Left renal pelvis (tissue), 4 donors: ENCODE measurements at places on chromosomes 2 and 18.

DNA sequence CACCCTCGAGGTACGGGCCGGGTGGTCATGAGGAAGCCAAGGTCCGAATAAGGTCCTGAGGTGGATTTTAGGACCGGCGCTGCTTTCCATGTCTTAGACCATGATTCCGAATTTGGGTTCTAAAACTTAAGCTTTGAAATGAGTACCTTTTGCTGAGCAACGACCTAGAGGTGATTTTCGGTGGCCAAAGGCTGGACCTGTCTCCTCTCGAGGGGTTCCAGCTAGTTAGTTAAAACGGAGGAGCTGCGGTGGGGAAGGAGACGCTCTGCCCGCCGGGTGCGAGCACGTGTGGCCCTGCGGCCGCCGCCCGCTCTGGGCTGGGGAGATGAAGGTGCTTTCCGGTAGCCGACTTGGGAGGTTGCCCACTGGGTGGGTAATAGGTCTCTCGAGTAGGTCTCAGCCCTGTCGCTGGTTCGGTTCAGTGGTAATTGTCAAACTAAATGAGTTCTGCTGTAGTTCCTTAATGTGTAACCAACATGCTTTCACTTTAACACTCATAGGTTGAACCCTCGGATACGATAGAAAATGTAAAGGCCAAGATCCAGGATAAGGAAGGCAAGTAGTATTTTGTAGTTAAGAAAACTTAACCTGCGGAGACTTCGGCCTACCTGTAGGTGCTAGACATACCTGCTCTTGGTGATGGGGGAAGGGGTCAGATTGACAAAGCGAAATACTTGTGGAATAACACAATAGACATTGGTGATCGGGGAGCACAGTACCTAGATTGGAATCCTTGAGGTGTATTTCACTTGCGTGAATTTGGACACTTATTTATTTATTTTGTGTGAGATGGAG lies 572 bp downstream of the RPS27A start:
- DNase-seq: no peak

DNA sequence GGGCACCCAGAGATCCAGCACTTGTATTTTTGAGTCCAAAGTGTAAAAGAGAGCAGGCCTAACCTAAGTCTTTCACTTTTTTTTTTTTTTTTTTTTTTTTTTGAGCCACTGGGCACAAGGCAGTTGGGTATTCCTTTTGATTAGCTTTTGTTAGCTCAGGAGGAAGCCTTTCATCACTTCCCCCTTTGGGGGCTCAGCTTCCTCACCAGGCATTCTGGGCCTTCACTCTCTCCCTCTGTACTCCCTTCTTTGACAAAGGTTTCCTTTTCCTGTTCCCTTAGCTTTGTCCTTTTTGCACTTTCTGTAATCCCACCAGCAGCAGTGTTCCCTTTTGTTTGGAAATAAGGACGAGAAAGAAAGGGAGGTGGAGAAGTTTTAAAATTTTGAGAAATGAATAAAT lies 88.2 kb downstream of the PKP4 start:
- no peak for DNase-seq

- DNase-seq: no peak
Observed at GRCh38 chr2:177611310-177611886, 218.8 kb downstream of the AGPS start.

DNA sequence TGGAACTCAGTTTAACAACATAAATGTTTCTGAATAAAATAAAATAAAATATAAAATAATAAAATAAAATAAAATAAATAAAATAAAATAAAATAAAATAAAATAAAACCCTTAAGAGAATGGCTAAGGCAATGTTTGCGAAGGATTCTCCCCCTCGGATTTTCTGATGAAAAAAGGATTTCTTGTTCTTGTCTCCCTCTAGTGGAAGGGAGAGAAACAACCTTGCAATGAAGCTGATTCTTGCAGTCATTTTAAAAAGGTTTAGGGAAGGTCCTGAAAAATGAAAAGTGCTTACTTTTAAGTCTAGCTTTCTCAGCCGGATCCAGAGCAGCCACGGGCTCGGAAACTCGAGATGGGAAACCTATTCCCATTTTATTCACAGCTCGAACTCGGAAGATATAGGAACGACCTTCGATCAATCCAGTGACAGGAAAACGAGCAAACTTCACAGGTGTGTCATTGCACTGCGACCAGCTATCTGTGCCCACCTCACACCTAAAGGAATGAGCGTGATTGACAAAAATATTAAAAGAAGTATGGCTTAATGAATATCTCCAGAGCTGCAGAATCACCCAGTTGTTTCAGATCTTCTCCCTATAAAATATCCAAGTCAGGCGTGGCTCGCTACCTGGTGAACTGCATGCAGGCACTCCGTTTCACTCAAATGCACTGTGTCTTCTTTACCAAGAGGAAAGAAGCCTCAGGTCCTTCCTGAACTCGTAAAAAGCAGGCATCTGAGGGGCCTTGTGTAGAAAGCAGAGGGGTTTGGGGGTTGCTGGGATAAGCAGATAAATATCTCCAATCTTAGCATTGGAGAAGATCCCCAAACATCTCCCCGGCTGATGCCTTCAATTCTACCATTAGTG lies 68.1 kb downstream of the MYOM1 start:
- no peak for DNase-seq

DNA sequence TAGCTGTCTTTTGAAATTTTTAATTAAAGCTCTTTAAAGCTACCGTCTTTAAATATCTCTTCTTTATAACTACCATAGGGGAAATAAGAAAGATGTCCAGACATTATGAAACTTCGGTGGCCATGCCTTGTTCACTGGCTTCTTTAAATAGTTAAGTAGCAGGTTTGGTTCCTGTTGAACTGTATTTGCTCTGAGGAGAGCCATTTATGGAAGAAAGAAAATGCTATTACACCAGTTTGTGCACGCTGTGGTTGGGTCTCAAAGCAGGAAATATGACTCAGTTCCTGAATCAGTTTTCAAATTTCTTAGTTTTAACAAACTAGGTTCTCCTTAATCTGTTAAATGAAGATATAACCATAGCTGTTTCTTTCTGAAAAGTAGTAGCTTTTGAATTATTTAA lies 12.2 kb downstream of the ARPC2 start:
- no peak for DNase-seq

GRCh38 chr18:69599377-69599776 lies 198.7 kb downstream of the DOK6 start:
- DNase-seq: no peak

DNA sequence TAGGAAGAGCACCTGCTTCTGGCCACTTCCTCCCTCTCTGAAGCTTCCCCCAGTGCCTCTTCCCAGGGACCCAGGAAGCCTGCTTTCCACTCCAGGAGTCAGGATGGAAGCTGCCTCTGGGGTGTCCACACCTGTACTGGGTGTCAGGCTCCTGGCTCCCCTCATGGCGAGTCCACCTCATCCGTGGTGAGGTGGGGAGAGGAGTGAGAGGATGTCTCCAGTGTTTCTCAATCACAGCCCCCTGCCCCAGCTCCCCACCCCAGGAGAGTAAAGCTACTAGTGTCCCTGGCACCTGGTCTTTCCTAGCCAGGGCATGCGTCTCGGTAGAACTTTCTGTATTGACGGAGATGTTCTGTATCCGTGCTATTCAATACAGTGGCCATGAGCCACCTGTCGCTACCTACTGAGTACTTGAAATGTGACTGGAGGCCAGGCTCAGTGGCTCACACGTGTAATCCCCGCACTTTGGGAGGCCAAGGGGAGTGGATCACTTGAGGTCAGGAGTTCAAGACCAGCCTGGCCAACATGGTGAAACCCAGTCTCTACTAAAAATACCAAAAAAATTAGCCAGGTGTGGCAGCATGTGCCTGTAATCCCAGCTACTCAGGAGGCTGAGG lies 171.2 kb upstream of the HAAO start:
- no peak for DNase-seq

DNA sequence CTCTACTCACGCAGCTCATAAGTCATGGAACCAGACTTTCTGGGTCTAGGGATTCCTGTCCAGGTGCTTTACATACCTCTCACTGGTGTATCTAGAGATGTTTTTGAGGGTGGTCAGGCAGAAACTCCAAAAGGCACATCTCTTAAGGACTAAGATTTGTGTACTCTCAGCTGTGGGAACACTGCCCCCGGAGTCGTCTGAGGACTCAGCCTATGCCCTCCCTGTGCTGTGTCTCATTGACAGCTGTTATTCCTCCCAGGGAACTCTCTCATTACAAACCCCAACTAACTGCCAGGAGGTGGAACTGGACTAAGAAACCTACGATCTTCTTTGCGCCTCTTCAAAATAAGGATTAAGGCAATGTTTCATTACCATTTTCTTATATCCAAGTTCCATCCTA lies 293.9 kb upstream of the DLGAP1 start:
- DNase-seq: no peak

DNA sequence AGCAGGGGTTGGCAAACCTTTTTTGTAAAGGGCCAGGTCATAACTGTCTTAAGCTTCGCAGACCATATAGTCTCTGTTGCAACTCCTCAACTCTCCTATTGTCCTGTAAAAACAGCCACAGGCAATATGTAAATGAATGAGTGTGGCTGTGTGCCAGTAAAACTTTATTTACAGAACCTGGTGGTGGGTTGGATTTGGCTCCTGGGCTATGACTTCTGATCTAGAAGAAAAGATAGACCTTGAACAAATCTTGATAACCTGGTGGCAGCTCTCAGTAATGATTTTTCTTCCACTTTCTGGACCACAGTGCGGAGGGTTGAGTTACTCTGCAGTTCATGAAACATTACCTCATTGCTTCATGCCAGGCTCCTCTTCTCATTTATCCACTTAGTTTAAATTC lies 139.3 kb downstream of the MYCN start:
- DNase-seq: no peak

GRCh38 chr2:187078297-187078696 lies 229.3 kb upstream of the ZSWIM2 start:
- DNase-seq: no peak

DNA sequence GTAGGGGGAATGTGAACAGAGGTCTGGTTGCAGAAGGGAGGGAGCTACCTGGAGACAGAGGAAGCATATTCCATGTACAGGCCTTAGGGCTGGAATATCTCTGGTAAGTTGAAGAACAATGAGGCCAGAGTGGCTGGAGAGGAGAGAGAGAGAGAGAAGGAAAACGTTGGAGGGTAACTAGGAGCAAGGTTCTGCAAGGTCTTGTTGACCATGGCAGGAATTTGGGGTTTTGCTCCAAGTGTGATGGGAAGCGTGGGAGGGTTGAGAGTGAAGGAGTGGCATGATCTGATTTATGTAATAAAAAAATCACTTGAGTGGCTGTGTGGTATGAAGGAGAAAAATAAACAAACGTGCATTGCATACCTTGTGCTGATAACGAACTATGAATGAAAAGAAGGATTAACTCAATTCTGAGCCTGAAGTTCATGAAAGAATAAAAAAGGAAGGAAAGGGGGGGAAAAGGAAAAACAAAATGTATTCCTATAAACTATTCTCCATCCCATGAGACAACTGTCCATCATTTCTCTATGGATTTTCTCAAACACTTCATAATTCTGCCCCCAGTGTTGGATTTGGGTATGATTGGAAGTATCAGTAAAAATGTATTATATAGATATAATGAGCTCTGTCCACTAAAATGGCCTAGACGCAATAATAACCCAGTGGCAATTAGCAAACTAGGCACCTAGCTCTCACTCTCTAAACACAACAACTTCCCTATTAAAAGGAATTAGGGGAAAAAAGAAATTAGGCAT lies 59.7 kb upstream of the PMAIP1 start:
- DNase-seq: no peak

- DNase-seq: no peak
Observed at GRCh38 chr2:226796012-226796839, 3.4 kb downstream of the IRS1 start.

GRCh38 chr2:179253226-179253625 lies 11.4 kb downstream of the SESTD1 start:
- DNase-seq: no peak

- DNase-seq: no peak
Observed at GRCh38 chr2:18047896-18048657, 169.6 kb downstream of the KCNS3 start.

- no peak for DNase-seq
Observed at GRCh38 chr2:235903782-235904584, 264.2 kb downstream of the GBX2 start.

DNA sequence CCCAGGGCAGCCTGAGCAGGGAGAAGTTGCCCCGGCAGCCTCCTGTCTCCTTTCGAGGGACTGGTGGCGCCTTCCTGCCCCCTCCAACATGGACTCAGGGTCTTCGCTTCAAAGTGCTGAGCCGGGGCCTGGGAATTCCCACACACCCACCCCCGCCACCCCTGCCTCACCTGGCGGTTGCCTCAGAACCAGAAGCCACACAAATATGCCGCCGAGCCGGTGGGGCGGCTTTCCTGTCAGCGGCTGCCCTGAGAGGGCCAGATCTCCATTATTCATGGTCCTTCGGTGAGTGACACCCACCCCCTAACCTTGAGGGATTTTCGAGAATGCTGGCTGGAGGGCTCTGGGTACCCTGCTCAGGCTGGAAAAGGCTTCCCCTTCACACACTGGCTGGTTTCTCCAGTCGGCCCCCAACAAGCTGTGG lies 71.7 kb downstream of the SMAD7 start:
- no peak for DNase-seq

GRCh38 chr18:22293417-22293816 lies 124.0 kb downstream of the GATA6 start:
- DNase-seq: no peak

DNA sequence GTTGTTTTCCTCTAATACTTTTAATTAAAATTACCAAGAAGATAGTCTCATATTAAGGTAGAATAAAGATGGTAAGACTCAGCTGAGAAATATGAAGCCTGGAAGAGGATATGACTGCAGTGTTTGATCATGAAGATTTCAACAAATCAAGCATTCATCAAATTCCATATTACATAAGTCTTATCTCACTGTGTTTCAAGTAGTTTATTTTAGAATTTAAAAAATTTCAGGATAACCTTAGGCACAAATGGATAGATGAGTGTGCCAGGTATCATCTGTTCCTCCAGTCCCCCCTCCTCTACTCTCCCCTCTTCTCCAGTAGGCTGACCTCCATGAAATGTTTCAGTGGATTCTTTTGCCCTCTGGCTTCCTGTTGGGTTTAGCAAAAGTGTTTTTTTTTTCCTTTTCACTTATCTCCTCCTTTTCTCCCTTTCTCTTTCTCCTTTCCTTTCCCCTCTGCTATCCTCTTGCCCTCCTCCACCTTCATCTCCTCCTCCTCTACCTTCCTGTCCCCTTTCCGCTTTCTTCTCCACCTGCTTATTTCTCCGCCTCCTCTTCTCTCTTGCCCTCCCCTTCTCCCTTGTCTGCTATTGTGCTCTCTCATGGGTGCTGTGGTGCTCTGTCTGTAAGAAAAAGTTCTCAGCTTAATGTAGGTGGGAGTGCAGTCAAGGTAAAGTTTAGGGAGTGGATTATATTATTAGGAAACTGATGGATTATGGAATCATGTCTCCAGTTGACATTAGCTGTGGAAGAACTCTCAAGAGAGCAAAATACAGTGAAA lies 72.8 kb downstream of the ABI2 start:
- no peak for DNase-seq

- no peak for DNase-seq
Observed at GRCh38 chr2:51711766-51712165, 679.8 kb upstream of the NRXN1 start.

DNA sequence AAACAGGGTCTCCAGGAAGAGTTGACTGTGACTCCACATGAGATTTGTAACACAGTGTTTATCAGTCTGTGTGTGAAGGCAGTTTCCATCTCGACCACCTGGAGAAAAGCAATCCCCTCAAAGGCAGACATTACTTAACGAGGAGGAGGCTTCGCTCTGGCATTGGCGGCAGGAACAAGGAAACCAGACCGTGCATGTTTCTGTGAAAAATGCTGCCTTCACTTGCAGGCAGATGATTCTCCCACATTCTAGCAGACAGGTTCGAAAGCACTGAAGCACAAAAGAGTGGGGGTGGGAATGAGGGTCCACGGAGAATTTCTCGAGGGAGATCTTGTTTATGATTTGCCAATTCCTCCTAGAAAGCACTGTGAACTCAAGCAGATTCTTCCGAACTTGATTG lies 414.0 kb downstream of the SLC4A3 start:
- no peak for DNase-seq

- no peak for DNase-seq
Observed at GRCh38 chr2:7392076-7392787, 475.0 kb downstream of the RNF144A start.
